ENCODE measurements at places on chromosomes 11 and 22.

DNA sequence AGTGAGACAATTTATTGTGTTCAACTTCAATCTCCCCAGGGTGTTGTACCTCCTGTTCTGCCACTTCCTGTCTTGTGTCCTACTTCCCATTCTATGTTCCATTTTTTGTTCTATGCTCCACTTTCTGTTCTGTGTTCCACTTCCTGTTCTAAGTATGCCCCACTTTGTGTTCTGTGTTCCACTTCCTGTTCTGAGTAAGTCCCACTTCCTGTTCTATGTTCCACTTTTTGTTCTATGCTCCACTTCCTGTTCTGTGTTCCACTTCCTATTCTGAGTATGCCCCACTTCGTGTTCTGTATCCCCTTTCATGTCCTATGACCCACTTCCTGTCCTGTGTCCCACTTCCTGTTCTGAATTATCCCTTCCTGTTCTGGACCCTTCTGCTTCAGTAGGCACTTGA, 732.7 kb downstream of the TBC1D22A start:
- no peak for DNase-seq

- peak; percentile 52 for DNase-seq
These were observed 9.1 kb upstream of the CLCF1 start for GRCh38 chr11:67382276-67383136.

DNA sequence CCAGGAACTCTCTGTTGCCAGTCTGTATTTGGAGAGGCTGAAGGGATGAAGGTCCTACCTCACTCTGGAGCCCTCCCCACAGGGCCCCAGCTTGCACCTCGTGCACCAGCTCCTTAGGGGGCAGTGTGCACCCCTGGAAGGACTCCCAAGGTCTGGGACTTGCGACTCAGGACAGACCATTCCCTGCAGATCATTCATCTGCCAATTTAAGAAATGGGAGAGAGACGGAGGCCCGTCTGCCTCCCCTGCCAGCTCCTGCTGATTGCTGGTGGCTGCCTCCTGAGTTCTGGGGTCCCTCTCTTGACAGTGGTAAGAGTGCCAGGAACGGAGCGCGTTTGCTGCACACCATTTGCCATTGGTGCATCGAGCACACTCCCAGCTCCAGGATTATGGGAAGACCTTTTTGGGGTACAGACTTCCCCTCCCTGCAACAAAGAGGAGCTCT, 27.4 kb upstream of the MALAT1 start:
- no peak for DNase-seq

GRCh38 chr11:43282607-43283440, 29.0 kb upstream of the API5 start:
- DNase-seq, result no peak

DNA sequence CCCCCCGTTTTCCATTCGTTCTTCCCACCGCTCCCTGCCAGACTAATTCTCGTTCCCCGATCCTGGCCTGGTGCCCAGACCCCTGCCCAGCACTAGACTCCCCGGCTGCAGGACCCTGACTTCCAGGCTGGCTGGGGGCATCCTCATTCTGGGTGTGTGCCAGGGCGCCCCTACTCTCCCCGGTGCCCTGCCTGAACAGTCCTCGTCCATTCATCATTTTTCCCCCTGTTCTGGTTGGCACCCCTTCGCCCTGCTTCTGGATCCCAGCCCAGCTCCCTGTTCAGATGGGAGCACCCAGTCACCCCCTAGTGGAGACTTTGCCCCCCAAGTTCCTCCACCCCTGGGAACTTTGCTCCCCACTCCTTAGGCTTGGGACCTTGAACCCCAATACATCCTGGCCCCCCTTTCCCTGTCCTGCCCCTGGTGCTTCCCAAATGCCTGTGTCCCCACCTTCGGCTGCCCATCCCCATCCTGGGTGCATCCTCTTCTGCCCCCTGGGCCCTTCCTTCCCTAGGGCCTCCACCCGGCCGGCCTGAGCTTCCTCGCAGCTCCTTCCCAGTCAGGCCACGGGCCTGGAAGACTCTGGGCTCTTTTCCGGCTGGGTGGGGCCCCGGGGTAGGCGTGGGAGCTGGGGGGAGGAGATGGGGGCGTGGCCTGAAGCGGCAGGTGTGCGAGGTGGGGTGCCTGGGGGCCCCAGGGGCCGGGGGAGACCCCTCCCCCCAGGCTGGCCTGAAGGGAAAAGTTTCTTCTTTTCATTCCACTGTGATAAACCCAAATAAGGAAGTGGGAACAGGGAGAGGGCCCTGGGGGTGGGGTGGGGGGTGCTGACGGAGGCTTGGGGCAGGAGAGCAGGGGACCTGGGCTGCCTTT, 908 bp downstream of the PLCB3 start:
- DNase-seq, result no peak
